Stimulated activated CD4-positive, alpha-beta T cell treated with anti-CD3 and anti-CD28 coated beads, Interleukin-2, amount 100 ng/mL, for 24 hours (primary cell): ENCODE measurements at places on chromosomes 6 and 20.

- no peak for DNase-seq
Observed at GRCh38 chr20:38447251-38447661, 12.1 kb upstream of the SNHG17 start.

DNA sequence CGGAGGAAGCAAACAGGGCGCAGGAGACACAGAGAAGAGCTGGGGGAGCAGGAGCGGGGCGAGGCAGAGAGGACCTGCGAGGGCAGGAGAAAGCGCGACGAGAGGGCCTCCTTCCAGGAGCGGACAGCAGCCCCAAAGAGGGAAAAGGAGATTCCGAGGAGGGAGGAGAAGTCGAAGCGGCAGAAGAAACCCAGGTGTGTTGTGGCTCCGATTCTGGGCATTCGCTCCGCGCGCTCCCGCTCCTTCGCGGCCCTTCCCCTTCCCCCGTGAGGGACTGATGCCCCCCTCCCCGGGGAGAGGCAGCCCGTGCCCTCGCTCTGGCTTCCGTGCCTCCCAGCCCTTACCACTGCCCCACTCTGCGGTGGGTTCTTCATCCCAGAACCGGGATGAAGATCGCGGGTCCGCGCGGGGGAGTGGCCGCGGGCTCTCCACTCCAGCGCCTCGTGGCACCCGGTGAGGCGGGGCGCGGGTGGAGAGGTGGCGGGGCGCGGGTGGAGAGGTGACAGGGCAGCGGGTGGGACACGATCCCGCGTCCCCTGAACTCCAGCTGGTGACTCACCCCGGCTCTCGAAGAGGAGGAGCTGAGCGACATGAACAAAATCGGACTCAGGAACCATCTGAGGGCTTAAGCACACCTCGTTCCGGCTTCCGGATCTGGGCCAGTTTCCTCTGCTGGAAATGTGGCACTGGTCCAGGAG, 22.4 kb downstream of the TMC2 start:
- no peak for DNase-seq

GRCh38 chr6:70133246-70133645, 169.6 kb downstream of the COL9A1 start:
- DNase-seq: no peak

DNA sequence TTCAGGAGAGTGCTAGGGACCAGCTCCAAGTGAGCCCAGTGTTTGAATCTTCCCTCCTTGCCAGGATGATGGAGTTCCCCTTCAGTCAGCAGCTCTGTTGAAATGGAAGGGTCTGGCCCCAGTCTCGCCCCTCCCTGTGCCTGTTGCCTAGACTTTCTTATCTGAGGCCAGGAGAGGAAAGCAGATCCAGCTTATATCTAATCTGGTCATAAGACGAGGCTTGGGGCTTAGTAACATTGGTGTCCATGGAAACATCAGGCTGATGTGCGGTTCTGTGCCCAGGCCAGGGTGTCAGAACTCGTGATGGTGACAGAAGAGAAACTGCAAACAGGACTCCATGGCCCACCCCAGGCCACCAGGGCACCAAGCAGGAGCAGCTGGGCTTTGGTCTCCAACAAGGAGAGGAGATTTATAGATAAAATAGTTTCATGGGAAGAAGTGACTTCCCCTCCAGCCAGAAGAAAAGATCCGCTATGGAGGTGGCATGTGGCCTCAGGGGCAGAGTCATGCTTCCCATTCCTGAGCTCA, 9.8 kb downstream of the MAS1L start:
- DNase-seq: no peak

DNA sequence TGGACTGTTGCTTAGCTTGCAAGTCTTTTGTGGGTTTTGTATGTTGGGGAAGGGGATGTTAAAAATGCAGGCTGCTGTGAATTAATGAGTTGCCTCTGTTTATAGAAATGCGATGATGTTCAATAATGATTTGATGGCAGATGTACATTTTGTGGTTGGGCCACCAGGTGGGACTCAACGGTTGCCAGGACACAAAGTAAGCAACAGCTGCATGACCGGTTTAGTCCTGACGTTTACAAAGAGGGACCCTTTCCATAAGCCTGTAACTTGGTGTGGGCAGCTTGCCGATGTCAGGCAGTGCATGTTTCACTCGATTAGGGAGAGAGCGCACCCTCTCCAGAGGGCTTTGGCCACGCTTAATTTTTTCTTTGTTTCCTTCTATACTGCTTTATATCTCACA, 1.3 kb downstream of the BTBD3 start:
- no peak for DNase-seq

GRCh38 chr20:44495802-44496481, 20.3 kb downstream of the TTPAL start:
- no peak for DNase-seq

GRCh38 chr6:77462359-77463307, 658 bp downstream of the HTR1B start:
- no peak for DNase-seq

GRCh38 chr6:50353603-50354002, 303.9 kb upstream of the DEFB112 start:
- DNase-seq: no peak

DNA sequence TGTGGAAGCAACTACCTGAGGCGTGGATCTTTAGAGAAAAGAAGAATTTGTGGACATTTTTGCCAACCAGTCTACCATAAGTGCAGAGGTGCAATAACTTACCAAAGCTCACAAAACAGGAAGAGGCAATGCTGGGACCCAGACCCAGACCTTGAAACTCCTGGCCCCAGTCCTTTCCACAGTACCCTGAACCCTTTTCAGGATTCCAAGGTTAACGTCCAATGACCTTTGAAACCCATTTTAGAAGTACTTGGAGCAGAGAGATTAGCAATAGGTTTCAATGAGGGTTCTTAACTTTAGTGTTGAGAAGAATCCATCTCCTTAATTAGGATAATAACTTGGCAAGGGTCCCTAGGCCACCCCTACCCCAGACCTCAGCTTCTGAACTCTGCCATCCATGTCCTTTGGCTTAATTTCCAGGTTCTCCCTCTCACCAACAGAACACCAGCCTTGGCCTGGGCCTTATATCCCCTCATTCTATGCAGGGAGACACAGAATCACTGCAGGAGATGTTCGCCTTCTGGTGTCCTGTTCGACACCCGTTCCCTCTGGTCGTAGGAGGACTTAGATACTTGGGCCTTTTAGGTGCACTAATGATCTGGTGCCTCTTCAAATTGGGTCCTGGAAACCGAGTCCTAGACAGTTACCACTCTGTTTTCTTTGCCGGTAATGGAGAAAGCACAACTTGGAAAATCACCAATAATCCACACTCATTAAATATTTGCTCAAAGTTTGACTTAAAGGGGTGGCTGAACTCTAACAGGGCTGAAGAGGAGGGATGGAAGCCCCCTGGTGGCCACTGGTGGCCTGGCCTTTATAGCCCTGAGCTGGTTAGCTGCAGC, 40.6 kb downstream of the ISM1 start:
- peak; percentile 77 for DNase-seq

GRCh38 chr6:109349419-109349987, 32.8 kb downstream of the CD164 start:
- no peak for DNase-seq

DNA sequence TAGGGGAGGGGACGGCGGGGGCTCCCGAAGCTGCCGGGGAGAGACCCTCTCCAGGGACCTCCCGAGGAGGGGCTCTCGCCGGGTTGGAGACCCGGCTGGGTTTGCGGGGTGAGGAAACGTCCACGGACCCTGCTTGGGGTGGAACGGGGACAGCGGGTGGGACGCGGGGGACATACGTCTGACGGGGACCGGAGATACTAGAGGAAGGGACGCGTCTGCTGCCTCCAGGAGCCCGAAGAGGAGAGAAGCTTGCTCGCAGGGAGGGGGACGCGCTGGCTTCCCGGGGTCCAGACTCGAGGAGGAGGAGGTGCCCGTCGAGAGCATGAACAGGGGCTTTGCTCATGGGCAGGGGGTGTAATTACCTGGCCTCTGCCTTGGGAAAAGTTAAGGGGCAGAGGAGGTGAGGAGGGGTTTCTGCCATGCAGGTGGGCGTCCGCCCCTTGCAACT, 593 bp downstream of the DNMT3B start:
- DNase-seq: peak; percentile 29
